Kidney epithelial cell (primary cell): ENCODE measurements at places on chromosomes 11 and 22.

DNA sequence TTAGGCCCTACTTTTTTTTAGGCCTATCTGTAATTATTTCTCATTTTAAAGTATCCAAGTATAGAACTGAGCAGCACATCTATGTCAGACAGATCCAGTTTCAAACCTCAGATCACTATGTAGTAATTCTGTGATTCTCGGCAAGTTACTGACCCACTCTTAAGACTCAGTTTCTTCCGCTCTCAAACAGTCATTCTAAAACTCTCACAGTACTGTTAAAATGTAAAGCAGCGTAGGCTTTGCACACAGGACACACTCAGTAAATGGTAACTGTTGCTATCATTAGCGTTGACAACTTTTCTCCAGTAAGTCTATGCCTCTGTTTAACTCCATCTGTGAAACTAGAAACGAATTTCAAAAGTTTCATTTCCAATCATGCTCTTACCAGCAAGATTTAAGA is 277.1 kb downstream of the TTC28 start:
- DNase-seq = no peak

DNA sequence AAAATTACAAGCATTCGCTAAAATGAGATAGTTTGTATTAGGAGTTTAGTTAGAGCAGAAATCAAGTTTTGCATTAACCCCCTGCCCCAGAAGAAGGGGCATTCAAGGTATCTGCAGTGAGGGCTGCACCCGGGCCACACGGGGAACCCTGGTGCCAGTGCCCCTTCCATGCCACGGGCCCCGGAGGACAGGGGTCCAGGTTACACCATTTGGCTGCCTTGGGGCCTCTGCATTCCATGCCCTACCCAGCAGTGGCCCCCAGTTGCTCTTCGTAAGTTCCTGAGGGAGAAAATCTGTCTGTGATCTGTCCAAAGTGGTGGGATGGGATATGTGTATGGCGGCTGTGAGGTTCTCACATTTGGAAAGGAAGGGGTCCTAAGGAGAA is 16.8 kb upstream of the PANX2 start:
- DNase-seq = no peak

- DNase-seq = no peak
These were observed 37.3 kb upstream of the TECTA start for GRCh38 chr11:121063728-121064127.

DNA sequence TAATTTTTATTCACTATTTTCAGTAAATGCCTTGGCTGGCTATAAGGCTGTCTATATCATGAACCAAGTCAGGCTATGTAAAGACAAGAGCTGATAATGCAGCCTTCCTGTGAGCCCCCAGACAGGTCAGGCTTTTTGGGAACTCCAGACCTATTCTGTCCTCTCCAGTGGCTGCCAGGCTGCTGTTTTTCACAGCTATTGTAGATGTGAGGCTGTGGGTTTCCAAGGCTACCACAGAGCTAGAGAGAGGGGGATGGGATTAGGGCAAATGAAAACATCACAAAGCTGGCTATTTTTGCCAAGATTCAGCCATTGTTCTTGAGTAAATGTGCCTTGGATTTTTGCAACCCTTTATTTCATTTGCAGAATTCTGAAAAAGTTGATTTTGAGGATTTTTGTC is 55.7 kb upstream of the SORL1-AS1 start:
- no peak for DNase-seq

- no peak for DNase-seq
These were observed 34.5 kb upstream of the TEF start for GRCh38 chr22:41347066-41347859.

DNA sequence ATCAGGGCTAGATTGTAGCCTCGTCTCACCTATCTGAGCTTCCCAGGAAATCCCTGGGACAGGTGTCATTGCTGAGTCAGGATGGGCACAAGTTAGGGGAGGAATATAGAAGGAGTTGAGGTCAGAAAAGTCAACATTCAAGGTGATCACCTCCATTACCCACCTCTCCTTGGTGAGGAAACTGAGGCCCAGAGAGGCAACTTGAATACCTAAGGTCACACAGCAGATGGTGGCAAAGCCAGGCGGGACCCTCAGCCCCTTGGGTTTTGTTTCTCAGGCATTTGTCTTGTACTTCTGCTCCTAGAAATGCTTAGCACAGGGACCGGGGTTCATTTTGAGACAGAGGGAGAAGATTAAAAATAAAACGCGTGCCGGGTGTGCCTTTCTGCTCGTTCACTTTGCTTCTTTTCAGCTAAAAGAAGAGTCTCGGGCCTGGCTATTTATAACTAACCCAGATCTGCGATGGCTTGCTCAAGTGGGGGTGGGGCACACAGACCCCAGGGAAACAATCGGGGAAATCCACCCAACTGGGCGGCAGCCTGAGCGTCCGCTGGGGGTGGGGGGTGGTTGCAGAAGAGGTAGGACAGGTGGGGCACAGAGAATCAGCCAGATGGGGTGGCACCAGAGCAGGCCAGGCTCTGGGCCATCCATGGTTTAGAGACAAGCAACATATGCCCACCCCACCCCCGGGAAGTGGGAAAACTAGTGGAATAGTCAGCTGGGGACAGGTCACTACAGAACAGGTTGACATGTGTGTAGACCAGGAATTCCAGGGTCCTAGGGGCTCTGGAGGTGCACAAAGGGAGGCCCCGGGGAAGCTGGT is 3.9 kb upstream of the GNAZ start:
- DNase-seq = no peak

DNA sequence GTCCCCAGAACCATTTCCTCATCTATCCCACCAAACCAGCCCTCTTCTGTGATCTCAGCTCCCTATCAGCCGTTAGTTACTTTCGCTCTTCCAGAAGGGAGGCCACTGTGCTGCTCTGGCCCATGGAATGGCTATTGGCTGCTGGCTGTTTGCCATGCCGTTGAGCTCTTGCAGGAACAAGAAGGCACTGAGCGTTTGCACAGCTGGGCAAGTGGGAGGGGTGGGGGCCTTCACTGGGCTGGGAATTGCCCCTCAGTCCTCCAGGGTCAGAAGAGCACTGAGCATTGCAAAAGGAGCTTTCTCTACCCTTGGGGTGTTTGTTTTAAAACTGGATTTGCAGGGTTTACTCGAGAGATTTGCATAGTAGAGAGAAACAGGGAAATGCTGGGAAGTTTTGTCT is 129.0 kb upstream of the PARVA start:
- no peak for DNase-seq

DNA sequence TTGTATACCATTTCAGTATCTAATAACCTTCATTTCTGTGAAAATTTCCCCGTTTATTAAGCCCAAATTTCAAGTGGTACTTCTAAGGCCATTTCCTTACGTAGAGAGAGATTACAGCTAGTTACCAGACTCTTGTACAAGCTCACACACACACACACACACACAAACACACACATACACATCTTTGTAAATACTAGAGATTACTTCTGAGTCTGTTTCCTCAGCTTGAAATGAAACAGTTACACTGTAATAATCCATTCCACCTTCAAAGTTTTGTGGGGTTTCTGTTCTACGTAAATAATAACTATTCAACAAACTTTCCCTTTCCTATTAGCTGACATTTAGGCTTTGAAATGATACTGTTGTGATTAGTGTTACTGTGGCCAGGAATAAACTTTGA is 6.2 kb downstream of the POGLUT3 start:
- DNase-seq = no peak

DNA sequence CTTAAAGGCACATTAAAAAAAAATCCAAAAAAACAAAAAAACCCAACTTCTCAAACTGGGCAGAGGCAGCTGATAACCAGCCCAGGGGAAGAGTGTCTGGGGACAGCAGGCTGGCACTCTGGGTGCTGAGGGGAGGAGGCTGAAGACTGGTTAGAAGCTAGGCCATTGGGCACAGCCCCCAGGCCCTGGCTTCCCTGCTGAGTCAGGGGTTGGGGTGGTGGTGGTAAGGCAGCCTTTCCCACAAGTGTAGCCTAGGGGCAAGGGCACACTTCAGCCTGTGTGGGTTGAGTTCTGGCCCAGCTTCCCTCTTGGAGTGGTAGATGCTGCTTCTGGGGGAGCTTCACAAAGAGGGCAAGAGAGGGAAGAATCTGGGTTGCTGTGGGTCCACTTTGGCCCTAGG is 16.3 kb upstream of the ARFGAP3 start:
- no peak for DNase-seq

GRCh38 chr11:130653838-130654636 is 205.6 kb downstream of the ADAMTS15 start:
- DNase-seq = no peak

DNA sequence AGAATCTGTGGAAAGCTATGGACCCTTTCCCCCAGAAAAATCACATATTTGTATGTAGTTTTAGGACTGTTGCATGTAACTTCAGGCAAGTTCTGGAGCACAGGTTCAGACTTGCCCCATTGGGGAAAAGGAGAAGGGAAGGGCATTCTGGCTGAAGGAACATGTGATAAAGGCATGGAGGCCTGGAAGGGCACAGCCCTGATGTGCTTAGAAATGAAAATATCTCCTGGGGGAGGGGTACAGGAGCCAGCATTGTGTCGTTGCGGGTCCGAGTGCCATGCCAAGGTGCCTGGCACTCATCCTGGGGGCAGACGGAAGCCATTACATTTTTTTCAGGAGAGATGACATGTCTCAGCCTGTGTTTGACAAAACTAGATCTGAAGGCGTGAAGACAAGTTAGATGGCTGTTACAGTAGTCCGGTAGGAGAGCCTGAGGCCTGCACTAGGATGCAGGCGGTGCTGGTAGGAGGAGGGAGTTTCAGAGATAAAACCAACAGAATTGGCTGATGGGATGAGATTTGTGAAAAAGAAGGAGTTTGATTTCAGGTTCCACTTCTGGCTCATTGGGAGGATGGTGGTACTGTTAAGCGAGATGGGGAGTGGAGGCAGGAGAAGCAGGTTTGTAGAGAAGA is 96.9 kb downstream of the TEAD1 start:
- no peak for DNase-seq

- DNase-seq = no peak
These were observed at the start of gene OR51S1 for GRCh38 chr11:4848908-4849532. TSS of gene OR51S1 (minus strand) at chr11:4849208. CDS start at chr11:4849208, 0 bp downstream.

- DNase-seq = peak; percentile 89
These were observed 125.4 kb downstream of the CASP12 start for GRCh38 chr11:104772806-104773241.

GRCh38 chr22:35023692-35024363 is 42.1 kb upstream of the ISX start:
- no peak for DNase-seq

DNA sequence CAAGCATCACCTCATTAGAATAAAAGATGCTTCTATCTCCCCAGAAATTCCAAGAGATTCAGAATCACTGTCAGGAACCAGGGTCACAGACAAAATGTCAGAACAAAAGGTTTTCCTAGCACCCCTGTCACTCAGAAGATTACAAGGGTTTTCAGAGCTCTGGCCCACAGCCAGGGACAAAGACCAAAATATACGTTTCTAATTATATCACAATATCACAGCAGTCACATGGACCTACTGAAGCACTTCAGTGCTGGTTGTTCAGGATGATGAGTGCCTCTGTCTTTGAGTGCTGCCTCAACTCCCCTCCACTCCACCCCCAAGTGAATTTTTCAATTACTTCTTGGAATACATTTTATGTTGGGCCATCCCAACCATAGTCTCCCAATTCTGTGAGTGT is 21.9 kb upstream of the RTL6 start:
- no peak for DNase-seq

GRCh38 chr11:15800111-15800800 is 556.1 kb downstream of the SOX6 start:
- no peak for DNase-seq

- no peak for DNase-seq
These were observed 20.9 kb upstream of the MPPED1 start for GRCh38 chr22:43390872-43391271.

GRCh38 chr22:50576806-50577696 is 1.2 kb downstream of the CPT1B start:
- DNase-seq = no peak

DNA sequence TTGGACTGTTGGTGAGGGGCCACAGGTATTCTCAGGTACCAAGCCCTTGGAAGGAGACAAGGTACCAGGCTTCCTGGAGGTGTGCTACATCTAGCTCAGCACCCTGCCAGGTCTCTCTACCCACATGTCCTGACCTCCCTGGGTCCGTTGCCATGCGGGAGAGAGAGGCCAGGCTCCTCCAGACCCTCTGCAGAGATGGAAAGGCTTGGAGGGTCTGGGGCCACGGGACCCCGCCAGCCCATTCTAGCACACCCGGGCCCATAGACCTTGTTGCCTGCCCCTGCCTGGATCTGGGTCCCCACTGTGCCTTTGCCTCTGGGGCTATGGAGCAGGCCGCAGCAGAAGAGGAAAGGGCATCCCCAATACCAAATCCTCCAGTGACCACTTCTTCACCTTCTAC is 2.2 kb upstream of the APOC3 start:
- DNase-seq = no peak

DNA sequence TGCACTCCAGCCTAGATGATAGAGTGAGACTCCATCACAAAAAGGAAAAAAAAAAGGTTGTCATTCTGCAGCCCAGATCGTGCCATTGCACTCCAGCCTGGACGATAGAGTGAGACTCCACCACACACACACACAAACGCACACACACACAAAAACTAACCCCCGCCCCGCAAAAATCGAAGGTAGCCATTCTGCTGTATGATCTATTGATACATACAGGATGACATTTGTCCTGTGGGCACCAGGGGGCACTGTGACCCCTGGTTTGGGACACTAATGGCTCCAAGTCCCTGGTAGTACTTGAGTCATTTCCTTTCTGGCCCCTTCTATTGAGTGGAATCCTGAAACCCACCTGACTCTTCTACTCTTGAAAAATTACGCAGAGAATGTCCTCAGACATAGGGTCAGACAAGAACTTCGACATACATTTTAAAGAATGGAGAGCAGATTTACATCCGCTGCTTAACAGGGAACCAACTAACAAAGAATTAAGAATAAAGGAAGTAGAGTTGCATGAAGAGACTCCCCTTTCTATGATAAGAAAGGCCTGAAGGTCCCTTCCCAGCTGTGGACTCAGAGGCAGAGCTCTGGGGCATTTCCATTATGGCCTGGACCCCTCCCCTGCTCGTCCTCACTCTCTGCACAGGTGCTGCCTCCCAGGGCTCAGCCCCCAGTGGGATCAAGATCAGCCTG is 35.0 kb upstream of the PRAME start:
- no peak for DNase-seq

DNA sequence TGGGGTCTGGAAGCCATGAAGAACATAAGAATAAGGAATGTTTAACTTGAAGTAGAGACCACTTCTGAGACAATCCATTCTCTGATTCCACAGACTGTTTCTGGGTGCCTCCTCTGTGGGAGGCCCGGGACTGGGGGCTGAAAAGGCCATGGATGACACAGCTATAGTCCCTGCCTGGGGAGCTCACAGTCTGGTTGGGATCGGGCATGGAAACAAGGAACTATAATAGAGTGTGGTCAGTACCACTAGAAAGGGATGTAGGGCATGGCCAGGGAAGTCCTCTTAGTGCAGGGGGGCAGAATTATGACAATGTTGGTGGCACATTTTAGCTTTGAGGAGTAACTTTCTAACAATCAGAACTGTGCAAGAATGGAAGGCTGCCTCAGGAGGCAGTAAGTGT is 9.2 kb upstream of the KCNE3 start:
- no peak for DNase-seq

GRCh38 chr11:91859666-91860065 is 365.0 kb upstream of the FAT3 start:
- DNase-seq = peak; percentile 32

GRCh38 chr11:62419943-62420342 is 1.1 kb downstream of the SCGB1A1 start:
- DNase-seq = no peak
